Right kidney (tissue), 9 donors: ENCODE measurements at places on chromosomes 4 and X.

- DNase-seq, result no peak
Measured at GRCh38 chr4:106647451-106647850, 278.9 kb upstream of the GIMD1 start.

DNA sequence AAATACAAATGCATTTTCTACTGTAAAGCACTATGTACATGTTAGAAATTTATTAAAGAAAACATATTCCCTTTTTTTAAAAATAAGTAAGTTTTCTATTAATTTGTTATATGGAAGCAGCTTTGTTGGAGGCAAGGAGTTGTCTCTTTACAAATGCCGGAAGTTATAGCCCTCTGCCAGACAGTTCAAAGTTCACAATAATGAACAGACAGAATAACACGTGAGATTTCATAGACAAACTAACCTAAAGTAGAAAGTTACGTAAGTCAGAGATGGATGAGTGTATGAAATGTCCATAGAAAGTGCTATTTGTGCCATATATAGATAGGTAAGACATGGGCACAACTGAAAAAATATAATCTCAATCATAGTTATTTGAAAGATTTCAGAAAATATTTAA is 43.9 kb upstream of the NEIL3 start:
- no peak for DNase-seq

DNA sequence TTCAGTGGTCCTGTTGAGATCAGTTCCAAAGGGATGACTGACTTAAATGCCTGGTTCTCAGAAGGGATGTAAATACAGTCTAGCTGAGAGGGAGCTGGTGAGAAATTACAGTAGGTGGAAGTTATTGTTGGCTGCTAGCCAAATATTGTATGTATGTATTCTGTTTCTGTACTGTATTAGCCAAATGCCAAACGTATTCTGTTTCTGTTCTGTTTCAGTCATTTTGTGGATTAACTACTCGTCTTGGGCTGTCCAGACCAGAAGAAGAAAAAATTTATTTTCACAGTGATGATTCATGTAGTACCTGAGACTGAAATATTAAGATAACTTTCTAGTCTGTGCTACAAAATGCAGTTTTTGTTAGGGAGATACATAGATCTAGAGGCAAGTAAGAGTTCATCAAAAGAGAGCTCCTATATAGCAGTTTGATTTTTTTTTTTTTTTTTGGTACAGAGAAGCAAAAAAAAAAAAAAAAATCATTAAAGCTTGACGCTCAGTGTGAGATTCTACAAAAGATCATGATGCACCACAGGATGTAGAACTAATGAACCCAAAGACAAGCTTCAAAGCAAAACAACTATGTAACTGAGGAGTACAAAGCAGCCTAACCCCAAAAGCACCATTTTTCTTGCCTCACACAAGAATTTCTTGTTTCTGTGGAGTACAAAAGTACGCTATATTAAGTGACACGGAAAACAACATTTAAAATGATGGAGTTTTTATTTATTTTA is 54.8 kb downstream of the CASP6 start:
- DNase-seq, result no peak

GRCh38 chr4:169269916-169270809 is 593 bp downstream of the SH3RF1 start:
- peak; percentile 95 for DNase-seq
